ENCODE measurements at places on chromosomes 13 and 19.

DNA sequence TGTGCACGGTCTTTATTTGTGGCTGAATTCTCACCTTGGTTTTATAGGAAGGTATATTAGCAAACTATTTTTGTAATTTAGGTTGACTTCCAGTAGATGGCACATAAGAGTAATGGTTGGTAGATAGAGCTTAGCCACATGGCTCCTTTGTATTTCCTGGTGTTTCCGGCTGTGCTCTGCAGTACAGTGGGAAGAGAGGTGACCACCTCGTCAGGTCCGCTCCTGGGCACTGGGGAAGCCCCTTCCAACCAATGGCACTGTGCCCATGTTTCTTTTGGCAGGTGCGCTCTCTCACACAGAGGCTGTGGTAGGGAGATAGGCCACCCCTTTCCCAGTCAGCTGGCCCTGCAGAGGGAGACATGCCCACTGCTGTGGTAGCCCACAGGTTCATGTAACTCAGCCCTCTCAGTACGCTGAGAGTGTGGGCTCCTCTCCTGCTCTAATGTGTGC, 74.3 kb upstream of the ATP12A start:
- DNase-seq: no peak

DNA sequence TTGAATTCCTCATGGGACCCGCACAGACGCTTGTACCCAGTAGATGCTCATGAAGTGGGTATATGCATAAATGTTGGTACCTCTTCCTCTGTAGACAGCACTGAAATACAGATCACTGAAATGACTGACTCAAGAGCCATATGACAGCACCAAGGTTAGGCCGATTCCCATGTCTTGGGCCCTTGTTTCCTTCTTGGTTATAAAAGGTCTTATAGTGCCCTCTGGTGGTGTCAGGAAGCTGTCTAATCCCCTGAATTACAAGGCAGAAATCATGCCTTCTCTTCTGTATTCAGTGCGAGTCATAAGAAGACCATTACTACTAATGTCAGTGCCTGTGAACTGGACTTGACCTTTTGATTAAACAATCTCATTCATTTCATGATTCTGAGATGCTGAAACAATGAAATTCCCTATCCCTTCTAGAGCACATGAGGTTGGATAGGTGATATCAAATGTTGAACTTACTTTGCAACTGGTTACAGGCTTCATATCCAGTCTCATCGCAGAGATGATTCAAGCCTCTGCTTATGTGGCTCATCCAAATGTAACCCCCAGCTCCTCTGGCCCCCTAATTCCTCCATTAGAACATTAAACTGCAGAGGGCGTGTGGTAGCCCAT, 59.7 kb downstream of the SPATA13 start:
- no peak for DNase-seq

DNA sequence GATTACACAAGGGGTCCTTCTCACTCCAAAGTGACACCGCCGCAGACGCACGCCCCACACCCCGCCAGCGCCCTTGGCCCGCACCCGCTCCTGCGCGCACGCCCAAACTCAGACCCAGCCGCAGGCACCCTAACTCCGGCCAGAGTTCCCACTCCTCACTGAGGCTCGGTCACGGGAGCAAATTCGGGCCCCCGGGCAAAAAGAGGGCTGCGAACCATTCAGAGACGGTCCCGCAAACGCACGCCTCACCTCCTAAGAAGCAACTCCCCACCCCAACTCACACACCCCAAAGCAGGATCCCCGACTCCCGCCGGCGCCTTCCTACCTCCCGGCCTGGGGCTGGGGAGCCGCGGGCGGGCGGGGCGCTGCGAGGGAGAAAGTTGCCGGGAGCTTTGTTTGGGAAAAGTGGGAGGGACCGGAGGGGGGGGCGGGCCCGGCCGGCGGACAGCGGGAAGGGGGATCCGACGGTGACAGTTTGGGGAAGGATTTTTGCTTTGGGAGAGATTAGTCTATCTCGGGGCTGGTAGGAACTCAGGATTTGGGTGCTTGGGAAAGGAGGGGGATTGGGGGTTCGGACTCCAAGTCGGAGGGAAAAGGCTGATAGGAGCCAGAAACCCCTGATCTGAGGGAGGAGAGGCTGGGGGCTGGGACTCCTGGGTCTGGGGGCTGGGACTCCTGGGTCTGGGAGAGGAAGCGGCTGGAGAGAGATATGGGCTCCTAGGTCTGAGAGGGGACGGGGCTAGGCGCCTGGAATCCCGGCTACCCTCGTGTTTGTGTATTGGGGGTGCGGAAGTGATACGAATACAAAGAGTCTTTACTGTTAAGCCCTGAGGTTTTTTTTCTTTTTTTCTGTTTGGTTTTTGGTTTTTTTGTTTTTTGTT, at the start of gene TEAD2:
TEAD2 (minus strand) TSS at position 369 of the 881 bp plus-strand sequence. CDS start 2,341 bp downstream, outside the sequence.
- DNase-seq: no peak

- no peak for DNase-seq
Measured at GRCh38 chr13:75985132-75985531, 349.0 kb downstream of the LMO7 start.

GRCh38 chr19:34220472-34221063, 33.8 kb upstream of the GARRE1 start:
- no peak for DNase-seq

DNA sequence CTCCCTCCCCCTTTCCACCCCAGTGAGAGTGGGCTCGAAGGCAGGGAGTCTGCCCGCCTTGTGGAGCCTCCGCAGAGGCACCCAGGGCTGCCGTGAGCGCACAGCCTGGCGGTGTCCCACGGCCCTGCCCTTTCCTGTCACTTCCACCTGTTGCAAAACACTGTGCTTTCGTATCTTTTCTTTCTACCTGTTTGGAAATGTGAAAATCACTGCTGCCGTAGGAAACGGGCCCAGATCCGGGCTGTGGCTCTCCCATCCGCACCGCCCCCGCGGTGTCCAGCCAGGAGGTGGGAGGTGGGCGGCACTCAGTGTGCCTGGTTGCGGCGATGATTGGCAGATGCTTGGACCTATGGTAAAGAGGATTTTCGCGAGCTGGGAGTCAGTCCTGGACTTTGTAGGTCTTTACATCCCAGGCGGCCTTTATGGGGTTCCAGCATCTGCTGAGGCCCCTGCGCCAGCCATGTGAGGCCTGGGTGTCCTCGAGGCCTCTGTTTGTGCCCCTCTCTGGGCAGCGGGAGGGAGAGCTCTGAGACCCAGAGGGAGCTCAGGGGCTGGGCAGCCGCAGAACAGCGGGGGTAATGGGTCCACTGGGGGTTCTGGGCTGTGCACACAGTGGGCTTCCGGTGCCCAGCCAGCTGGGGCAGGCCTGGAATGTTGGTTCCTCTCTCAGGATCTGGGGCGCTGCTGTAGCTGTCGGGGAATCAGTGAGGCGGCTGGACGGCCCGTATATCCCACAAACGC, 6.1 kb downstream of the STK11 start:
- no peak for DNase-seq

- no peak for DNase-seq
Measured at GRCh38 chr13:36903925-36904595, 16.0 kb downstream of the SMAD9 start.

DNA sequence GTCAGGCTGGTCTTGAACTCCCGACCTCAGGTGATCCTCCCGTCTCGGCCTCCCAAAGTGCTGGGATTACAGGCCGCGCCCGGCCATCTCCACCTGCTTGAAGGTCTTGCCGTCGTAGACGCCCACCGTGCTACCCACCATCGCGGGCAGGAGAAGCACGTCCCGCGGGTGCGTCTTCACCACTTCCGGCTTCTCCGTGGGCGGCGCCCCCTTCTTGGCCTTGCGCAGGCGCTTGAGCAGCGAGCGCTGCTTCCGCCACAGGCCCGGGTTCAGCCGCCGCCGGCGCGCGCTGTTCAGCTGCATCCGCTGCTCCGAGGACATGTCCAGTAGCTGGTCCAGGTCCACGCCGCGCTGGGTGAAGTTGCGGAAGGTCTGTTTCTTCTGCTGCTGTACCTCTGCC, 21.6 kb downstream of the EFNA2 start:
- DNase-seq: no peak

GRCh38 chr19:6238643-6239281, 41.0 kb downstream of the MLLT1 start:
- no peak for DNase-seq

DNA sequence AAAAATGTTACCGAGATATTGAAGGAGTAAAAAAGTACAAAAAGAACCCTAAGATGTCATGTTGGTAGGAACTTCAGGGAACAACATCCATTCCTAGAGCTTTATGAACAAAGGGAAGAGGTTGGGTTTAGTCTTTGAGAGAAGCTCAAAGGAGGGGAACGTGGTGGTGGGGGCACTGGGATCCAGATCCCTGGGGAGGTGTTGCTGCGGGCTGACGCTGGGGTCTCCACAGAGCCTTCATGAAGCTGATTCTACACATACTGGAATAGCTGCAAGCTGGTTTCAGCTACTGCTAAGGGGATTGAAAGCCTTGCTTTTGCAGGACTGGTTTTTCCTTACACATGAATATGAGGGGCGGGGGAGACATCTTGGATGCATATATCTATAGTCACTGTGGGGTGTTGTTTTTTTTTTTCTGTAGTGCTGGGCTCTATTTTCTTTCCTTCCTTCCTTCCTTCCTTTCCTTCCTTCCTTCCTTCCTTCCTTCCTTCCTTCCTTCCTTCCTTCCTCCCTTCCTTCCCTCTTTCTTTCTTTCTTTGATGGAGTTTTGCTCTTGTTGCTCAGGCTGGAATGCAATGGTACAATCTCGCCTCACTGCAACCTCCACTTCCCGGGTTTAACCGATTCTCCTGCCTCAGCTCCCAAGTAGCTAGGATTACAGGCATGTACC, 6.5 kb upstream of the MZF1 start:
- no peak for DNase-seq
